GM23338 (cell line): ENCODE measurements at places on chromosomes 13 and 19. TPM values are rescaled to one million over a fixed set of nuclear protein-coding genes. Genes with fewer than 3 reads are reported as not detected.
A peak's percentile ranks its signal among the peaks of the same experiment; 100 is the strongest.

Gene STARD13
- 2.9 and 5.2 TPM in 2 replicates for total RNA-seq

- peak; percentile 50 for DNase-seq
These were observed 62.9 kb upstream of the URI1 start for GRCh38 chr19:29878973-29879654.

DNA sequence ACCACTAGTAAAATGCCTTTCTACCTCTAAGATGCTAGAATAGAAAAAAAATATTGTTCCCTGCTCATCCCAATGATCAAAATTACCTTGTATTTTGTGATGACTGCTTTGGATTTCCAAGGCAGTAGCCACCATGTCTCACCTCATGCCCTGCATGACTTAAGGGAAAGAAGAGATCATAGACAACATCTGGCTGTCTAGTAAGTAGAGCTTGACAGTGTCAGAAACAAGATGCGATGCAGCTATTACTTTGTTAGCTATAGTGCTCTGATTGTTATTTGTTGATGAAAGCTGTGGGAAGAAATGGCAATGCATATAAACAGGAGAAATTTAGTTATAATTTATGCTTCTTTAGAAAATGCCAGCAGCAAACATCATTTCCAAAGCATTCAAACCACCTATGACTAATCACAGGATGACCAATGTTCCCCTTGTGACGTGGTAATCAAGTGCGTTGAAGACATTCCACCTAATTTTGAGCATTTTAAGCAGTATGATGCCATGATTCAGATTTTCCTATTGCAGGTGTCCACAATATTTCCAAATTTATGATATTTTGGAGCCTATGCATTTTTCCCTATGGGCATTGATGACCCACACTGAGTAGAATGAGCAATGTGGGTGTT is 308.3 kb downstream of the KCNRG start:
- DNase-seq, result no peak

DNA sequence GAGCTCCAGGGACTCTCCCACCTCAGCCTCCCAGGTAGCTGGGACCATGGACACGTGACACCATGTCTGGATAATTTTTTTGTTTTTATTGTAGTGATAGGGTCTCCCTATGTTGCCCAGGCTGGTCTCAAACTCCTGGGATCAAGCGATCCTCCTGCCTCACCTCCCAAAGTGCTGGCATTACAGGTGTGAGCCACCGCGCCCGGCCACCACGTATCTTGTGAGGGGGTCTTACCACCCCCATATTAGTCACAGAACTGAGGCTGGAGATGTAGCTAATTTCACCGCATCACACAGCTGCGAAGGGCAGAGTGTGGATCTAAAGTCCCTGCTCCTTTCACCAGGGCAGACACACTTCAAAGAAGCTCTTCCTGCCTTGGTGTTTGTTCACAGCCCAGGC is 211.8 kb upstream of the SOX1 start:
- DNase-seq, result no peak

Gene RGCC
- 0.66 TPM in 1 of 2 replicates, not detected in the other for total RNA-seq

- no peak for DNase-seq
These were observed 139.1 kb upstream of the SERP2 start for GRCh38 chr13:44234566-44234965.

DNA sequence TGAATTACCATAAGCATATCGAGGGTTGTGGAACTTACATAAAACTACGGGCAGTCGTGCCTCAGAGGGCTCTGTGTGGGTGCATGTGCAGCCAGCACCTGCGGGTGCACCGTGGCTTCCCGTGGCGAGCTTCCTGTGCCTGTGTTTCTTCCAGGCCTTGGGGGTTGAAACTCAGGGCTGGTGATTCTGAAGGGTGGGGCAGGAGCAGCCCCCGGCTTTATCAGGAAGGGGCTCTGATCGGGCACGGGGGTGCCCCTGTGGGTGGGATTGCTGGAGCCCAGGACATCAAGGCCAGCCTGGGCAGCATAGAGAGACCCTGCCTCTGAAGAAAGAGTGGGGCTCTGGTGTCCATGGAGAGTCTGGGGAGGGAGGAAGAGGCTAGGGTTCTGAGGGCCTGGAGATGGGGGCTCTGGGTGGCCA is 11.1 kb downstream of the ATP4B start:
- DNase-seq, result no peak

- no peak for DNase-seq
These were observed 142.4 kb downstream of the MYCBP2 start for GRCh38 chr13:77184455-77184854.

Gene TTC9B
- 0.35 and 0.63 TPM in 2 replicates for total RNA-seq

DNA sequence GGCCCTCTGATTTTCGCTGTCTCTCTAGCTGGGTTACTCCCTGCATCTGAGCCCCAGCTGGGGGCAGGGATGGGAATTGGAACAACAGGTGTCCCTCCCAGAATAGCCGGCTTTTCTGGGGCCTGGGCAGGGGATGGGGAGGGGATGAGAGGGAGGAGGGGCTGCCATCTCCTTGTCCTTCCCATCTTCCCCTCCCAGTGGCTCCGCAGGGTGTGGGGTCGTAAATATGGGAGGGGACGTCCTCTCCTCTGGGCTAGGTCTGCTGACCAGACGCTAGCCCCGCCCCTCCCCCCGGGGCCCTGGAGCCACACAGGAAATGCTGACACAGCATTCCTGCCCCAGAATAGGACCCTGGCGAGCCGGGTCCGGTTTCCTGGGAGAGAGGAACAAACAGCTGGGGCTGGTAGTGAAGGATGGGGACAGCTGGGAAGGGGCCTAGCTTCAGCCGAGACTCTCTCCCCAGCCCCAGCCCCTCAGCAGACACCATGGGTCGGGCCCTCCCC is 1.1 kb downstream of the RYR1 start:
- peak; percentile 96 for DNase-seq

DNA sequence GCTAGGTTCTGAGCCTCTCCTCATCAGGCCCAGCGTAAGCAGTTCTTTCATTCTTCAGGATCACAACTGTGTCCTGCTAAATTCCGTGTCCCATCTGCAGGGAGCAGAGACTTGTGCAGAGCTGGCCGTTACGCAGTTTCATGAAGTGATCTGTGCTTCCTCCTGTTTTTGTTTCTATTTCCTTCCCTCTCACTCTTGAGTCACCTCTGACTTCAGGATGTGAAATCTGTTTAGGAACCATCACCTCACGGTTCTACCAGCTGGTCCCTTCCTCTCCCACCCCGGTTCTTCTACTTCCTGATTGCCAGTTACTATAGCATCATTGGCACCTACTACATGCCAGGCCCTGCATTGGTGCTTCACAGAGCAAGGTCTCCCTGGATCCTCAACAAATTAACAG is 8.5 kb downstream of the MAU2 start:
- no peak for DNase-seq

GRCh38 chr19:52140032-52140710 is 433 bp upstream of the ZNF616 start:
- peak; percentile 97 for DNase-seq

- no peak for DNase-seq
These were observed 15.0 kb upstream of the ALOX5AP start for GRCh38 chr13:30720172-30720869.

DNA sequence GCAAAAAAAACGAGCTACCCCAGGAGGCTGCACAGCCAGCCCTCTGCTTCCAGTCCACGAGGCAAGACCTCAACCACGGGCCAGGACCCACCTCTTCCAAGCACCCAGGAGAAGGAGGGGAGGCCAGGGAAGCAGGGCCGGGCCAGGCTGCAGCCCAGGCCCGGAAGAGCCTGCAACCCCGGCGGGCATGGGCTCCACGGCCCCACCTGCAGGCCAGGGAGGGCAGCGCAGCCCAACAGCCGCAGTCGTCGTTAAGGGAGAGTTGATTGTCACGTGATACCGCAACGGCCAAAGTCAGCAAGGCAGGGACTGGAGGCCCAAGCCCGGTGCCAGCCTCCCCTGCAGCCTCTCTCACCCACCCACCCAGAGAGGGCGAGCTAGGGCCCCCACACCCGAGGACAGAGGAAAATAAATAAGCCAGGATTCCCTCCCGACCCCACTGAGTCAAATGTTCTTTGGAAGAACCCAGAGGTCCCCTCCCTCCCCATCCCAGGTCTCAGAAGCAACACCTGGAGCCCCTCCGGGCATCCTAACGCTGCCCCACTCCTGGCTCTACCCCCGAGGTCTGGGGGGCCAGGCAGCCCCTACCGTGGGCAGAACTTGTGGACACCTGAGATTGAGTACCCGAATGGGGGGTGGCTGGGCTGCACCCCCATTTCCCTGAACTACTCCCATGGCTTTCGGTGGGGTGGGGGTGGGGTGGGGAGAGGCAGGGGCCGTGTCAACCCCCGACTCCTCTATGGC is 5.2 kb upstream of the REXO1 start:
- peak; percentile 87 for DNase-seq

DNA sequence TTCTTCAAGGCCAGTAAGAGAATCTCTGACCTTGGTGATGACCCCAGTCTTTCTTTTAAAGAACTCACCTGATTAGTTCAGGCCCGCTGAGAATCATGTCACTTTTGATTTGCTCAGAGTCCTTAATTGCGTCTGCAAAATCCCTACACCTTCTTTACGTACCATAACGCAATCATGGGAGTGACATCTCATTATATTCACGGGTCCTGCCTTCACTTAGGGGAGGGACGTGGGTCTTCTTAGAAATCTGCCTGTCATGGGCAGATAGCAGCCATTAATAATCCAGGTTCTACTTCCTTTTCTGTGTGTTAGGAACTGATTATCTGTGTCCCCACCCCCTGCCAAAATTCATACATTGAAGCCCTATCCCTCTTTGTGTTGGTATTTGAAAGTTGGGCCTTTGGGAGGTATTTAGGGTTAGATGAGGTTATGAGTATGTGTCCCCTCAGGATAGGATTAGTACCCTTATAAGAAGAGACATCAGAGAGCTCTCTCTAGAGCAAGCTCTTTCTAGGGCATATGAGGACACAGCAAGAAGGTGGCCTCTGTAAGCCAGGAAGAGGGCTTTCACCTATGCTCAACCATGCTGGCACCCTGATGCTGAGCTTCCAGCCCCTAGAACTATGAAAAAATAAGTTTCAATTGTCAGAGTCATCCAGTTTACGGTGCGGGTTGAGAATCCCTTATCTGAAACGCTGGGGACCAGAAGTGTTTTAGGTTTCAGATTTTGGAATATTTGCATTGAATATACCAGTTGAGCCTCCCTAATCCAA is 9.9 kb downstream of the TPP2 start:
- no peak for DNase-seq

Gene ANKLE1
- total RNA-seq, result 20.2 and 50.1 TPM in 2 replicates

Gene TSSK6
- total RNA-seq, result 4.5 and 4.9 TPM in 2 replicates

Gene ZIM2
- not detected in 2 replicates for total RNA-seq

DNA sequence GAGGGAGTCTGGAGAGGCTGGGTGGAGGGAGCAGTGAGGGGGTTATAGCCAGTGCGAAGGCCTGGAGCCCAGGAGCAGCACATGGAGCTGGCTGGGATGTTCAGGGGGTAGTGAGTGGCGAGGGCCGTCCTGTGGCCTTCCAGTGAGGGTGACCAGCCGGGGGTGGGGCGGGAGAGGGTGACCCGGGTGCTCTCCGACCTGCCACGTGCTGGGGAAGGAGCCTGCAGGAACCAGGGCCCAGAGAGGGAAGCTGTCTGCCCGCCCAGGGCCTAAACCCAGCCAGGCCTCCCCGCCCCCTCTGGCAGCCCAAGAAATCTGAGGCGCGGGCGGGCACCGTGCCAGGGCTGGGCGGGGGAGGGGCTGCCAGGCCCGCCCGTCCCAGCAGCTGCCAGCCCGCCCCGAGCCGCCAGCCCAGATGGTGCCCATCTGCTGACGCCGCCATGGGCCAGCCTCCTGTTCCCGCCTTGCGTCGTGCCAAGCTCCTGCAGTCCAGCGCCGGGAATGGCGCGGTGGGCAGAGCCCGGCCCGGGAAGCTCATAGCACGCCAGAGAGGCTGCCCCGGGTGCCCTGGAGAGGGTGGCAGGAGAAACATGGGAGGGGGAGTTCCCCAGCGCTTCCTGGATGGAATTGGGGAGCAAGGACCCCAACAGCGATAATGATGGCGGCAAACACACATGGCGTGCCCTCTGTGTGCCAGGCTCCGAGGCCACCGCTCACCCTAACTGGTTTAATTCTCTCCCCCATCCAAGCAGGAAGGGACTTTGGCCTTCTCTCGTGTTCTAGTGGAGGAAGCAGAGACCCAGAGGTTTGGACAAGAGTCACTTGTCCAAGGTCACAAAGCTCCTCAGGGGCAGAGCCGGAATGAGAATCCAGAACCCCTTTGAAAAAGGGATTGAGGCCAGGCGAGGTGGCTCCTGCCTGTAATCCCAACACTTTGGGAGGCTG is 21.5 kb downstream of the NFIC start:
- no peak for DNase-seq

GRCh38 chr19:35462476-35462953 is 14.5 kb downstream of the FFAR2 start:
- DNase-seq, result no peak

DNA sequence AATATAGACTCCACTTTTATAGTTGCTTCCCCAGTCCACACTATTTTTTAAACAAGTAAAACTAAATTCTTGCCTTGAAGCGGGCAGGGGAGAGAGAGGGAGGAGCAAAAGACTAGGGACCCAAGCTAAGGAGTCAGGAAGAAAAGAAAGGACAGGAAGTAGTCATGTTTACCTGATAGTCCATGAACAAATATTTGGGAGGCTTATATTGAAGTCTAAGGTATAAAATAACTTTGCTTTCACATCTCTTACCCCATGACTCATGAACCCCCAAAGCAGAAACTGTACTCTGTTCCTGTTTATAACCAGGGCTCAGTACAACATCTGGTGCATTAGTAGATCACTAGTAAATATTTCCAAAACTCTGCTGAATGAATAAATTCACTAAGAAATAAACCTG is 67.3 kb downstream of the ZAR1L start:
- no peak for DNase-seq

- peak; percentile 98 for DNase-seq
These were observed 12.8 kb downstream of the POLR2E start for GRCh38 chr19:1082165-1082927.

DNA sequence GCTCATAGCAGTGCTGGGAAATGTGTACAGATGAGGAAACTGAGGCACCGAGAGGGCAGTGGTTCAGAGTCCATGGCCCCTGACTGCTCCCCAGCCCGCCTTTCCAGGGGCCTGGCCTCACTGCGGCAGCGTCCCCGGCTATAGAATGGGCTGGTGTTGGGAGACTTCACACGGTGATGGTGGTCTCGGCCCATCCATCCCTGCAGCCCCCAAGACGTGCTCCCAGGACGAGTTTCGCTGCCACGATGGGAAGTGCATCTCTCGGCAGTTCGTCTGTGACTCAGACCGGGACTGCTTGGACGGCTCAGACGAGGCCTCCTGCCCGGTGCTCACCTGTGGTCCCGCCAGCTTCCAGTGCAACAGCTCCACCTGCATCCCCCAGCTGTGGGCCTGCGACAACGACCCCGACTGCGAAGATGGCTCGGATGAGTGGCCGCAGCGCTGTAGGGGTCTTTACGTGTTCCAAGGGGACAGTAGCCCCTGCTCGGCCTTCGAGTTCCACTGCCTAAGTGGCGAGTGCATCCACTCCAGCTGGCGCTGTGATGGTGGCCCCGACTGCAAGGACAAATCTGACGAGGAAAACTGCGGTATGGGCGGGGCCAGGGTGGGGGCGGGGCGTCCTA is 15.9 kb downstream of the LDLR start:
- no peak for DNase-seq

GRCh38 chr19:6828306-6828697 is 55.8 kb downstream of the VAV1 start:
- DNase-seq, result peak; percentile 19

- no peak for DNase-seq
These were observed 53.2 kb downstream of the CELF5 start for GRCh38 chr19:3277649-3278048.

- no peak for DNase-seq
These were observed 12.7 kb downstream of the C19orf12 start for GRCh38 chr19:29702161-29702962.
